CD8-positive, alpha-beta T cell (primary cell): ENCODE measurements at places on chromosomes 1 and 21.
A peak's percentile ranks its signal among the peaks of the same experiment; 100 is the strongest.

DNA sequence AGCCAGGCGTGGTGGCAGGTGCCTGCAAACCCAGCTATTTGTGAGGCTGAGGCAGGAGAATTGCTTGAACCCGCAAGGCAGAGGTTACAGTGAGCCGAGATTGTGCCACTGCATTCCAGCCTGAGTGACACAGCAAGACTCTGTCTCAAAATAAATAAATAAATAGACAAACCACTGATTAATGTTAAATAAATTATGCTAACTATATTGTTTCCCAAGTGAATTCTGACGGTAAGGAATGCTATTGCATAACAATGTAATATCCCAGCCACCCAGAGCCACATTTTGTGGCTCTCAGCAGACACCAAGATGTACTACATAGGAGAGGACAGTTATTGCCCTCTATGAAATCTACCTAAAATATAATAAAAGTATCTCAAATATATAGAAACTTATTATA is 55.4 kb downstream of the LPGAT1 start:
- DNase-seq, result no peak

GRCh38 chr1:69752831-69753230 is 185.1 kb downstream of the LRRC7 start:
- DNase-seq, result no peak

- DNase-seq, result no peak
These were observed 171.5 kb upstream of the CAMK1G start for GRCh38 chr1:209412036-209412435.

- no peak for DNase-seq
These were observed 75.4 kb downstream of the CDC7 start for GRCh38 chr1:91575909-91576519.

DNA sequence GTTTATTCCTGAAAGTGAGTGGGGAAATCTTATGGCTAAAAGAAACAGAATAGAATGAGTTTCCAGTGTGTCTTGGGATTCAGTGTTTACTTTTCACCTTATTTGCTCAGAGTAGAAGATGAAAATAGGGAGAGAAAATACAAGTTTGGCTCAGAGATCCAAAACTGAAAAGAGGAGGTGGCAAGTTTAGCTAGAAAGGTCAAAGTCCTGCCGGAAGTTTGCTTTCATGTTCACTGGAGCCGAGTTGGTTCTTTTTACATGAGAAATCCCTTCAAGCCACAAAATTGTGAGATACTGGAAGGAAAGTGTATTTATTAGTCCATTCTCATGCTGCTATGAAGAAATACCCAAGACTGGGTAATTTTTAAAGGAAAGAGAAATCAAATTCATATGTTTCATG is 604.6 kb downstream of the MRPL39 start:
- no peak for DNase-seq

DNA sequence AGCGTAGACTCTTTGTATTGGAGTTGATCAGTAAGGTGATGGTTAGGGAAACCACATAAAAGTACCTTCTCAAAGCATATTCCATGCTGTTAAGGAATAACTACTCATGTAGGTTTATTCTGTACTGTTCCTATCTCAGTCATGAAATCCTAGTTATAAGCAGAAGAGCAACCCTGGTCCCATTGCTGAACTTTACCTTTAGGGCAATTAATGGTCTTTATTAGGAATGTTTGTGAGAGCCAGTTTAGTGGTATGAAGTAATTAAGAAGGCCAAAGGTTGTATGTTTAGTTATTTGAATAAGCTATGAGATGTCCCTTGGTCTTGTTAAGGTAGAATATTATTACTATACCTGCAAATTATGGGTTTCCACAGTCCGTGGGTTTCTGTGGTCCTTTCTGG is 44.0 kb downstream of the ACP6 start:
- DNase-seq, result no peak

DNA sequence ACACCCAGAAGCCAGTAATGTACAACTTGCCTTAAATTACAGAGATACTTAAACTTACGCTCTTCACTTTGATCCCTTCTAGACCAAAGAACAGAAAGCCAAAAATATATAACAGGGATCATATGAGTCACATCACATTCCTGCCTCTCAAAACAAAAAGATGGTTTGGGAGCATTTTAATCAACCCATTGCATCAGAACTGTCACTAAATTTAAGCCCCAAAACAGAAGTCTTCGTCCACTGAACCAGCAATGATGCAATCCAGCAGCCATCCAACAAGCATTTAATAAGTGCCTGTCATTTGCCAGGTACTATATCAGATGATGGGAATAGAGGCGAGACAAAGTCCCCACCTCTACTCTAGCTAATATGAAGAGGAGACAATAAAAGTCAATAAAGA is 42.7 kb upstream of the GLIS1 start:
- no peak for DNase-seq

DNA sequence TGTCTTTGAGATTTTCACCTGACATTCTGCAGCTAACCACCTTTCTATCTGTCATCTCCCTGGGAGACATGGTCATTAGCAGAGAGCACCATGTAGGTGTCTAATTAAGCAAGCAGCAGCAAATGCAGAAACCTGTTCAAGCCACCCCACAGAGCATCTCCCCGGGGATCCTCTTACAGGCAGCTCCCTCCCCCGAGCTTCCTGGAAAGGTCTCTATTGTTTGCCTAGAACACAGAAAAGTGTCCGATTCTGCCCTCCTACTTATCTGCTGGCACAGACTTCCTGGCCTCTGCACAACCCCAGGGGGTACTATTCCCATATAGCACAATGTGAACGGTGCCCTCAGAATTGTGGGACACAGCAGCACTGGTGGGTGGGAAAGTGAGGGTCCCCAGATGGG is 46.1 kb downstream of the PLEKHA6 start:
- no peak for DNase-seq

- DNase-seq, result no peak
These were observed 54.8 kb upstream of the CD34 start for GRCh38 chr1:207965392-207966387.

GRCh38 chr21:34091032-34091431 is 17.7 kb downstream of the MRPS6 start:
- DNase-seq, result no peak

- no peak for DNase-seq
These were observed 20.9 kb downstream of the UQCRHL start for GRCh38 chr1:15786581-15786980.

- no peak for DNase-seq
These were observed 16.1 kb upstream of the RBBP5 start for GRCh38 chr1:205137901-205138300.

- no peak for DNase-seq
These were observed 135.5 kb downstream of the HIVEP3 start for GRCh38 chr1:41783189-41783639.

DNA sequence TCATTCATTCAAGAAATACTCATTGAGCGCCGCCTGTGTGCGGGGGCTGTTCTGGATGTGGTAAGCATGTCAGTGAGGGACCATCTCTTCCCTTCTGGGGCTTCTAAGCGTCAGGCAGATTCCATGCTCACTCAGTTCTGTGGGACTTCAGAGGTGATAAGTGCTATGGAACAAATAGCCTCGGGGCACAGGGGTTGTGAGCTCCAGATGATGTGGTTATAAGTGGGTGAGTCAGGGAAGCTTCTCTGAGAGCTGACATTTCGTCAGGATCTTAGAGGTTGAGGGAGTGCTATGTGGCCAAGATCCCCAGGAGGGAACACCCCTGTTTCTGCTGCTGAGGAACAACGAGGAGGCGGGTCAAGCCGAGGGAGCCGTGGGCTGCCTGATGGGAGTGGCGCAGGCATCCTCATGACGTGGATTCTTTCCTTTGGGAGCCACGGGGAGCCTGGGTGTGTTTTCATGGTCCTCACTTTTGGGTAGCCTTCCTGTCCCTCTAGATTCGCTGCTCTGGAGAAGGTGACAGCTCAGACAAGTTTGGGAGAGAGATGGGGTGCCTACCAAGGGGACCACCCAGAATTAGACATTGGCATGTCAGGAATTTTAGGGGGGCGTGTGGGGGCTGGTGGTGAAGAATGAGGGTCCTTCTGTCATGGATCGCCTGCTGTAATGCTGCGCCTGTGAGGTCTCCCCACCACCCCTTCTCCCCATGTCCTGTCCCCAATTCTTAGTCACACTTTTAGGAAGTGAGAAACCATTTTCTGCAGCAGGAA is 38.5 kb downstream of the HUNK start:
- DNase-seq, result no peak

DNA sequence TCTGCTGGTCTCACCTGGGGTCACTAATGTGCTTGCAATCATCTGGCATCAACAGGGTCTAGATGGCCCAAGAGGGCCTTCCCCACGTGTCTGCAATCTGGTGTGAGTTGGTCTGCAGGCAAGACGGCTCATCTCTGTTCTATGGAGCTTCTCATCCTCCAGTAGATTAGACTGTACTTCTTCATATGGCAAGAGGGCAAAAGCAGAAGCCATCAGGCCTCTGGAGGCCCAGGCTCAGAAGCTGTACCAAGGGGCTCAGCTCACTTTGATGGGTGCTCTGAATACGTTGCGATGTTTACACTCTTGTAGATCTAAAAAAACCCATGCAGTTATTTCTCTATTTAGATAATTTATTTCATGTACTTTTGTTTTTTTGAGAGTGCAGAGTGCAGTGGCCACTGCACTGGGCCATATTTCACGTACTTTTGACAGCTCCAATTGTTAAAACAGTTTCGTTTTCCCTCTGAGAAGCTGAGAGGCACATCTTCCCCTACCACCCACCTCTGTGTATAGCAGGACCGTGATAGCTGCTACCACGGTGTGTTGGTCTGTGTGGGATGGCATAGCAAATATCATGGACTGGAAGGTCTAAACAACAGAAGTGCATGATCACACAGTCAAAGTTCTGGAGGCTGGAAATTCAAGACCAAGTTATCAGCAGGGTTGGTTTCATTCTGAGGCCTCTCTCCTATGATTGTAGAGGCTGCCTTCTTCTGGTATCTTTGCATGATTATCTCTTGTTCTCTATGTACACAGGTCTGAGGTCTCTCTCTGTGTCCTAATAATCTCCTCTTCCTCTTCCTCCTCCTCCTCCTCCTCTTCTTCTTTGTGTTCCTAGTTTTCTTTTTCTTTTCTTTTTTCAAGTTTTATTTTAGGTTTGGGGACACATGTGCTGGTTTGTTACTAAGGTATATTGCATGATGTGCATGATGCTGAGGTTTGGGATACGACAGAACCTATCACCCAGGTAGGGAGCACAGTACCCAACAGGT is 17.0 kb downstream of the CITED4 start:
- no peak for DNase-seq

GRCh38 chr1:14135070-14135469 is 435.1 kb downstream of the PRDM2 start:
- no peak for DNase-seq

DNA sequence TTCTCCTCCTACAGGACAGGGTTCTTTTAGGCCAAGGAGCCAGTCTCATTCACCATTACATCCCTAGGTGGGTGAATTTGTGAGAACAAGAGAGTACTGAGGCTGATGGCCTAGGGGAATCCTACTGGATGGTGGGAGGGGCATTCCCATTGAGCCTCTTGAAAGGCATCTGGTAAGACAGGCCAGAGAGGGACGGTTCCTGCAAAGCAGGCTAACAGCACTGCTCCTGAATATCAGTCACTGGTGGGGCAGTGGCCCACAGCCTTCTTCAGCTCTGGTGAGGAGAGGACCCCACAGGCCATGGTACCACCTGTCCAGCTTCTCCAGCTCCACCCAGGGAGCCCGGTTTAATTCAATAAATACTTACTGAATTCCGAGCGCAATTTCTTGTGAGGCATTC is 125.9 kb upstream of the EDN2 start:
- DNase-seq, result no peak

GRCh38 chr1:28110555-28110954 is 22.1 kb upstream of the EYA3 start:
- no peak for DNase-seq

- peak; percentile 15 for DNase-seq
These were observed 50.5 kb upstream of the EPS8L3 start for GRCh38 chr1:109814223-109814622.

- no peak for DNase-seq
These were observed 116.6 kb upstream of the SYT6 start for GRCh38 chr1:114270282-114270681.

DNA sequence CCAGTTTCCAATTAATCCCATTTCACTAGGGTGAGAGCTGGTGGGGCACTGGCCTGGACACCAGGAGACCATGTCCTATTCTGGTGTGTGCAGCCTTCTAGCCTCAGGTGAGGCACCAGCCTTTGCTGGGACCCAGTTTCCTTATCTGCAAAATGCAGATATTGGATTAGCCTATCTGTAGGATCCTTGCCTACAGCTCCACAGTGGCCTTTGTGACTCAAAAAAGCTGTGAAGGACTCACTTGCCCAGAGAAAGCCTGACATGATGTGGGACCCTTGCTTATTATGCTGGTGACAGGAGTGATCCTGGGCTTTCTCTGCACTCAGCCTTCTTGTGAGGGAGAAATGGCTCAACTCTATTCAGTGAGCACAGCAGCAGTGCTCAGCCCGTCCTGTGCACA is 32.3 kb downstream of the TENT5C start:
- DNase-seq, result no peak

GRCh38 chr1:50774759-50775351 is 185.2 kb downstream of the FAF1 start:
- peak; percentile 68 for DNase-seq

- DNase-seq, result no peak
These were observed 20.7 kb upstream of the HRNR start for GRCh38 chr1:152244576-152245273.

DNA sequence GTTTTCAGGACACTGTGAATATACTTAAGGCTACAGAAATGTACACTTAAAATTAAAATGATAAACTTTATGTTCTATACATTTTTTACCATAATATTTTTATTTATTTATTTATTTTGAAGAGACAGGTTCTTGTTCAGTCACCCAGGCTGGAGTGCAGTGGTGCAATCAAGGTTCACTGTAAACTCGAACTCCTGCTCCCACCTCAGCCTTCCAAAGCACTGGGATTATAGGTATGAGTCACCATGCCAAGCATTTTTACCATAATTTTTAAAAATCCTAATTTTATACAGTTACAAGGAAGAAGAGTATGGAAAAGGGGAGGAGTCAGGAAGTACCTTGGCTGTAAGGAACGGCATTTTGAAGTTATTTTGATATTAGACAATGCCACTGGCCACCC is 23.6 kb upstream of the ANGPTL3 start:
- DNase-seq, result no peak

GRCh38 chr1:210448297-210448892 is 119.7 kb downstream of the HHAT start:
- no peak for DNase-seq

DNA sequence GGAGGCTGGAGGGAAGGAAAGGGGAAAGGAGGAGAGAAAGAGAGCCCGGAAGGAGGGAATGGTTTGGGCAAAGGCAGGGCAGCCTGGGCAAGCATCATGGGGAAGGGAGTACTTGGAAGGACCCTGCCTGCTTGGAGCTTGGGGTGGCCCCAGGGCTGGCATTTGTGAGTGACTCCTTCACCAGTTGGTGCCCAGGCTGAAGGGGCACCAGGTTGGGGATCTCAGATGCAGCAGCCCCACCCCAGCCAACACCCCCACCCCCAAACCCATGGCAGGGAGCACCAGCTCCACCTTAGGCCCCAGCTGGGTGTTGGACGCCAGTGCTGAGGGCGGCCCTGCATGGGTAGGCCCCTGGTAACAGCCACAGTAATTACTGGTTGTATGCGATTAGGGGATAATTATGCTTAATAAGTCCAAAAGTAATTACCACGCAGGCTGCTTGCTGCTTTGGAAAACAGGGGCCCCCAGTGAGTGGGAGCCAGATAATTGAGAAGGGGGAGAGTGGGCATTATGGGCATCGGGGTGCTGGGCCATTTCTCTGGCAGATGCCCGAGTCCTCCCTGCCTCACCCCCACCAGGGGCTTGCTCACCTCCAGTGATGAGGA is 78.3 kb downstream of the VWA5B1 start:
- DNase-seq, result no peak
